DMS153 (cell line): ENCODE measurements at places on chromosomes 7 and 10.

DNA sequence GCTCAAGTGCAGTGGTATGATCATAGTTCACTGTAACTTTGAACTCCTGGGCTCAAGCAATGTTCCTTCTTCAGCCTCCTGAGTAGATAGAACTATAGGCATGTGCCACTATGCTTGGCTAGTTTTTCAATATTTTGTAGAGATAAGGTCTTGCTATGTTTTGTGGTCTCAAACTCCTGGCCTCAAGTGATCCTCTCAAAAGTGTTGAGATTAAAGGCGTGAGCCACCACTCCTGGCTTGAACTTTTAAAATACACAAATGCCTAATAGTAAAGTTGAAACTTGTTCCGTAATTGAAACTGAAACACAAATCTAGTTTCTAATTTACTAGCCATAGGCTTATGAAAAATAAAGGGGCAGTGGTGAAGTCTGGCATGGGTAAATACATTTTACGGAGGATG is 65.7 kb downstream of the AP3M1 start:
- DNase-seq, result no peak

- no peak for DNase-seq
Measured at GRCh38 chr10:66604195-66604594, 321.6 kb upstream of the LRRTM3 start.

GRCh38 chr10:72574636-72575035 is 51.2 kb downstream of the MICU1 start:
- DNase-seq, result no peak

DNA sequence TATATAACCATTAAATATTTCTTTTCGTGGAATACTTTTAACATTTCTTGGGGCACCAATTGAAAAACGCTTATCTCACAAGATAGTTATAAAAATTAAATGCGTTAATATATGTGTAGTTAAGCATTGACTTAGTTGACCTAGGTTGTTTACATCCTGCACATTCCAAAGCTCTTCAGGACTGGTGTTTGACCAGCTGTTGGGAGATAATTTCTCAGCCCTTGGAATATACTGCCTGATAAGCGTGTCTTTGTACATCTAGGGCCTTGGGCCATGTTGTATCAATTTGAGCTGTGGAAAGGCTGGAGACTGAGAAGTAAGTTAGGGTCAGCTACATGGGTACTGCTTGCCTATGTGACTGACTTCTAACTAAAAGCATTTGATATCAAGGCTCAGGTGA is 90.0 kb upstream of the AOAH start:
- DNase-seq, result no peak

DNA sequence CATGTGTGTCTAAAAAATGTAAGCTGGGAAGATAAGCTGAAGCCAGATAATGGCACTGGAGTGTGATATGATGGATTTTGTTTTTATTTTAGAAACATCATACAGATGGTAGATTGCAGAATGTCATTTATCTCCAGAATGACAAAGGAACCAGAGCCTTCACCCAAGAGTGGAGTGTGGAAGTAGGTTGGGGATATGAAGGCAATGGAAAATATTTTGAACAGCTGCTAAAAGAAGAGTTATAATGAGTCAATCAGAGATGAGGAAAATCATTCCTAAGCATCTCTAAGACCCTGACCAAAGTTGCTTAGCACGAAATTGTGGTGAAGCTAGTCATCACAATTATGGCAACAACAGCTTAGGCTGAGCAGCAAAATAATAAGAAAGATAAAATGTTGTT is 39.8 kb upstream of the POM121L12 start:
- DNase-seq, result no peak

DNA sequence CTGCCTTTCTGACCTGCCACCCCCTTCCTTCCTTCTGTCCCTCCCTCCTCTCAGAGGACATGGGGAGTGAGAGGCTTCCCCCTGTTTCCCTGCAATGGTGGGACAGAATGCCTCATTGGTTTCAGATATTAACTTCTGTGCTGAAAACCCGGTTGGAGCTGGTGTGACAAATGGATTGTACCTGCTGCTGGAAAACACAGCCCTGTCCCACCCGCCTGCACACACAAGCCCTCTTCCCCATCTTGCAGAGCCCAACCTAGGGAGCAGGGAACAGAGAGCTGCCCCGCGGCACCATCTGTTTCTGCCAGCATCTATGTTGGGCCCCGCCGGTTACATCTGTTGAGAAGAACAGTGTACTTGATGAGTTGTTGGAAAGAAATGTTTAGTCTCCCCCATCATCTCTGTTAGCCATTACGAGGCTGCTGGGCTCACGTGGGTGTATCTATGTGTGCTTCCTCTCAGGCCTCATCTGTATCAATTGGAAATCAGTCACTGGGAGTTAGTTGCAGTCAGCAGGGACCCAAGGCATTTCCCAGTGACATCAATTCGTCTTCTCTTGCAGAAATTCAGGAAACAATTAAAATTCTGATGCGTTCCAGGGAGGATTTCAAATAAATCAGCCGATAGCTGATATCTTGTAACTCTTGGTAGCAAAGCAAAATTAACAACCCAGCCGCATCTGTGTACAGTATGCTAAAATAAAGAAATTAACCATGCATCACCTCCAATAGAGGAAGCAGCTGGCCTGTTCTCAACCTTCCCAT is 725.6 kb upstream of the GALNT17 start:
- DNase-seq, result no peak

- DNase-seq, result peak; percentile 61
Measured at GRCh38 chr7:37705976-37706375, 22.4 kb downstream of the GPR141 start.

DNA sequence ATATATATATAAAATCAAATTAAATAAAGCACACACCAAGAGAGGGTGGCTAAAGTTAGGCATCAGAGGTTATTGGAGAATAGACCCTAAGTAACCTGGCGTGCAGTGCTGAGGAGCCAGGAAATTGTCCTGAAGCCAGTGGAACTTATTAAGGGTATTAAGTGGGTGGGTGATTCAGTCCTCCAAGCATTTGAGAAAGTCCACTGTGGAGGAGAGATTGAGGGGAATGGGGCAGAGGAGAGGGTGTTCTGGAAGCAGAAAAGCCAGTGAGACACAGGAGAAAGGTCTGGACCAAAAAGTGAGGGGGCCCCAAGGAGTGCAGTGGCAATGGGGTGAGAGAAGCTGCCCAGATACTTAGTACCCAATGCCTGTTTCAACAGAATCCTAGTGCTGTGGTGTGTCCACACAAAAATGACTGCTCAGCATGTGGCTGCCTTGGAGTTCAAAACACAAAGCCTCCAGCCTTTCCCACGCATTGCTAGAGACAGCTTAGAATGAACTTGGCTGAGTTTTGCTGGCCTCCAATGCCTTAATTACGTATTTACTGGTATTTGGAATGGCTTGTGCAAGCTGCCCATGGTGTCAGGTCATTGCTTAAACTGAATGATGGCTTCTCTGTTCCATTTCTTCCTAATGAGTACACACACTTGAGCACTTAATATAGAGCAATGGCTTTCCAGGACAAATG is 44.9 kb upstream of the CHST15 start:
- no peak for DNase-seq

DNA sequence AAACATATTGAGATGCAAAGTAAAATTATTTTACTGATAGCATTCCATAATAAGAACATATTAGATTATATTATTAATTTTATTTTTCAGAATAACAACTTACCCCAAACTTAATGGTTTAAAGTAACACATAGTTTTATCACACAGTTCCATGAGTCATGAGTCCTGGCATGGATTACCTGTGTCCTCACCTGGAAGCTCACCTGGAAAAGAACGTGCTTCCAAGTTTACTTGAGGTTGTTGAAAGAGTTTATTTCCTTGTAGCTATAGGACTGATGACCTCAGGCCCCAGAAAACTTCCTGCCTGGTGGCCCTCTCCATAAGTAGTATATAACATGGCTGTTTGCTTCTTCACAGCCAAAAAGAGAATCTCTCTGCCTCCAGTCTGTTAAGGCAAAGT is 254.6 kb downstream of the TFEC start:
- no peak for DNase-seq

DNA sequence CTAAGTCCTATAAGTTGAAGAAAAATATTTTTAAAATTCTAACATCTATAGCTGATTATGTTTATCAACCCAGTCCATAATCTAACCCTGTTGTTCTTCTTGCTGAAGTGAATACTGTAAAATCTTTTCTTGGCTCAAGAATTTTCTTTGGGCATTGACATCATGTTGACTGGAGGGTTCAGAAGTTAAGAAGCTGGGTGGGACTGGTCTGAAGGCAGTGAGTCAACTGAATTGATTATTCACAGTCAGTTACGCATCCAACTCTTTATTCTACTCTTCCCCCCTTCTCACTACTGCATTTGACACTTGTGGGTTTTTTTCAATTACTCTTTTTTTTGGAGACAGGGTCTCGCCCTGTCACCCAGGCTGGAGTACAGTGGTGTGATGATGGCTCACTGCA is 31.0 kb downstream of the DENND2A start:
- no peak for DNase-seq

- no peak for DNase-seq
Measured at GRCh38 chr7:24440892-24441291, 132.4 kb upstream of the PALS2 start.

DNA sequence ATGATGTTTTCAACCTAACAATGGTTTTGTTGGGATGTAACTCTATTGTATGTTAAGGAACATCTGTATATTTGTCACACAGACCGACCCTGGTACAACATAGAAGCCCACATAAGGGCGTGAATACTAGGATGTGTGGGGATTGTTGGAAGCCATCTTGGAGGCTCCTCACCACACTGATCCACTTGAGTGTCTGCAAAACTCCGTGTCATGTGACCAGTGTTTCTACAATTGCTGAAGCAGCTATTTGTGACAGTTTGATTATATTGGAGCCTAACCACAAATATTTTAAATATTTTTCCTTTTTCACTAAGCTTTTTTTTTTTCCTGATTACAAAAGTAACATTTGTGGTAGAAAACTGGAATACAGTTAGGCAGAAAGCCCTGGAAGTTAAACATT is 27.9 kb downstream of the RALA start:
- DNase-seq, result no peak

GRCh38 chr7:123296965-123297364 is 97.2 kb upstream of the SLC13A1 start:
- DNase-seq, result no peak

DNA sequence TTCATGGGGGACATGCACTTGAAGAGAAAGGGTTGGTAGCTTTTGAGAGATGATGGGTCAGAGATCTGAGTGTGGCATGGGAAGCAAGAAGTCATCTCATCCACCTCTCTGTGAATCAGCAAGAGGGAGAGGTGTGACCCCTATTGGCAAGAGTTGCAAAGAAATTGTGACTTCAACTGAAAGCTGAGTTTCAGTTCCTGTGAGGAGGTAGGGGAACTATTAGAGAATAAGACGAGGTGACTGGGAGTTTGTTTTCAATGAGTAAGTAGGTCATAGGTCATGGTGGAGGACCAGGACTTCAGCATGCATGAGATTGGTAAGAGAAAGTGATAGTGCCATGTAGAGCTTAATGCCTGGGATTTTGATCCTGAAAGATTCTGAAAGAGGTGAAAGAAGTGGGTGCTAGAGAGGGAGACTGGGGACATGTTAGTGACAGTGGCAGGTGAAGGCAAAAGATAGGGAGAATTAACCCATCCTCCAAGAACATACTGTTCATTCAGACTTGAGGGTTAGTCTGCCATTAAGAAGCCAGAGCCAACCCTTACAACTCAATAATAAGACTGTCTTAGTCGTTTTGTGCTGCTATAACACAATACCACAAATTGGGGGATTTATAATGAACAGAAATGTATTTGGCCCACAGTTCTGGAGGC is 75.5 kb upstream of the CAPZA2 start:
- DNase-seq, result peak; percentile 17

GRCh38 chr10:33833566-33833965 is 499.1 kb upstream of the NRP1 start:
- DNase-seq, result no peak

DNA sequence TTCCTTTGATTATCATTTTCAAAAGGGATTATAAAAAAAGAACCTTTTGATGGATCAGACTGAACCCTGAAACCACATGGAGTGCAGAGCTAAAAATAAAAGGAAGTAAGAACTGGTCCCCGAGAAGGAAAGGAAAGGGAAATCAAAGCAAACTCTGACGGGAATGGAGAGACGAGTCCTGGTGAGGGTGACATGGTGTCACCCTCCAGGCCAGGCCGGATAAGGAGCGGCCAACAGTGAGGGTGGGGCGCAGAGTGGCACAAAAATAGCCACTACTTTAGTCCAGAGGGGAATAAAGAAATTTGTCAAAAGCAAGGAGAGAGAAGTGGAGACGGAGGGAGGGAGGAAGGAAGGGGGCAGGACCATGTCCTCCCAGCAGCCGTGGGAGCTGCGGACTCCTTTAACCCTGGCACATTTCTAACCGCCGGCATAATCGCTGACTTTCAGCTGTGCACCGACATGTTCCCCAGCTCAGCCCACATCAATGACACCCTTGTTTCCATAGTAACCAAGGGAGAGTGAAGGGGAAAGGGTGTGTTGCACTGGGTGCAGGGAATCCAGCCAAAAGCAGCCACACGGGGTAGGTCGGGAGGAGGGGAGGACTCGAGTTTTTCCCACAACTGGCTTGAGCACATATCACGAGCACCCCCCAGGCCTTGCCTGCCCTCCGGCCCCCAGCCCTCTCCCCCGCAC is 29.7 kb downstream of the TRIM8 start:
- DNase-seq, result peak; percentile 61

- DNase-seq, result no peak
Measured at GRCh38 chr7:81783818-81784217, 14.0 kb upstream of the HGF start.

DNA sequence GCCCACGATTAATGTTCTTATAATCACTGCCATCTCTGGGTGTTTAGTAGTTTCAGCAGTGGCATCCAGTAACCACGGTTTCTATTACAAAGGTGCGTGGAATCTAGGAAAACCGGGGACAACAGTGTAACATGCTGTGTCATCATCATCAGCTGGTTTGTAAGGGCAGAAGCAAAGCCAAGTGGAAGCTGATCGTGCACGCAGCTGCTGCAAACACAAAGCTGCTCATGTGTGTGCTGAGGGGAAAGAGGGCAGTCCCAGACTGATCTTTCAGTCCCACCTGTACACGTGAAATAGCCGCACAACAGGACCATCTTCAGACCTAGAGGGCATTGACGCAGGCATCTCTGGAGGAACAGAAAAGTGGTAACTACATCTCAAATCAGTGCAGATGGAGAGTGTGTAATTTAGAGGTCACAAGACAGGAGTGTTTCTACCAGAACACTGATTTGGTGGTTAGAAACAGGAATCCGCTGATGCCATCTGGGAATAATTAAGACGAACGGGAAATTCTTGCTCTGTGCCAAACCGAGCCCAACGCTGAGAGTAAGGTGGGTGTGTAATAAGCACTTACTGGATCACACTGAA is 13.4 kb downstream of the ANKRD16 start:
- DNase-seq, result no peak
